ENCODE measurements at places on chromosomes 12 and 14.

- no peak for DNase-seq
Measured at GRCh38 chr12:124568431-124569374, 1.3 kb upstream of the NCOR2 start.

DNA sequence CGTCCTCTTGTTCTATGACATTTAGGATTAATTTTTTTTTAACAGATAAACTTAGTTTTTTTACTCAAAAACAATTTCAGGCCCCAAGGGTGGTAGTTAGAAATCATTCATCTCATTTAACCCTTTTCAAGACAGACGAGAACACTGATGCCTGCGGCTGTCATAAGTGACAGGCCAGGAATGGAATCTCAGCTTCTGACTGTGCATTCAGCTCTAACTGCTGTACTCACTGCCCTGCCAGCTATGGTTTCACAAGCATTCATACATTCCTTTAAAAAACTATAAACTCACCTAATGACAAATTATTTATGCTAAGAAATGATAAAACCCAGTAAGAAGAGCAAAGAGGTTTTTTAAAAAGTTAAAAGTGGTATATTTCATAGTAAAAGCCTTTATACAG, 8.8 kb downstream of the DENND5B start:
- no peak for DNase-seq

DNA sequence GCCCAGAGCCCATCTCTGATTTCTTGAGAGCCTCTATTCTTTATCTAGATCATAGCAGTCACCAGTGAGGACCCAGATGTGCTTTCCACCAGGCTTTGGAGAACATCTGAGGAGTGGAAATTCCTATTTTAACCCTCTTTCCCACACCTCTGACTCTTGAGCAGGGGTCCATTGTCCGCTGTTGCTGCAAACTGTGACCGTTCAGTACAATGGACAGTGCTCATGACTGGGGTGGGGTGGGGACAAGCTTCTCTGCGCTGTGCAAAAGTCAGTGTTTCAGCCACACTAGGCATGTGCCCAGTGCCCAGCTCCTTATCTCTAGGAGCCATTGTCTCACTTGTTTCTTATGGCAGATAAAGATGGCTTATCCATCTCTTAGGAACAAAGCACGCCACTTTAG, 16.9 kb upstream of the KRT7 start:
- DNase-seq: no peak

DNA sequence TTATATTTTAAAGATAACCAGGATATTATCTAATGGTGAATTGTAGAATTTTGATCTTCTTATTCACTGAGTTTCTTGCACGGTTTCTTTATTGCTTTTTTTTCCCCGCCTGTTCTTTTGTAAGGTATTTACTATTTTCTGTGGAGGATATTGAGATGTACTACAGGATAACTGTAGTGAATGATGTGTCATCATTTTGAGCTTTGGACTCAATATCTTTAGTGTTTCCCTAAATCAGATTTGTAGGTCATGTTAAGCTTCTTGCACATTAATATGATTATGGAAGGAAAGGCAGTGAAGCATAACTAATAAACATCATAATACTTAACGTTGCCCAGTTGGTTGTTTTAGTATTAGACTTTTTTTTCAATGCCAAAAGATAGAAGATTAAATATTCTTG, 81.4 kb downstream of the FBXO33 start:
- no peak for DNase-seq

- DNase-seq: no peak
Measured at GRCh38 chr14:60514741-60515491, 6.0 kb downstream of the SIX6 start.

- DNase-seq: no peak
Measured at GRCh38 chr14:74257941-74258763, 18.9 kb downstream of the VSX2 start.
